Right renal cortex interstitium (tissue), 3 donors: ENCODE measurements at places on chromosomes 6 and 20. TPM values are rescaled to one million over a fixed set of nuclear protein-coding genes. Genes with fewer than 3 reads are reported as not detected.

The LGSN gene
- 0.71 TPM for polyA plus RNA-seq

The FOXF2 gene
- polyA plus RNA-seq = not detected

- DNase-seq = no peak
Measured at GRCh38 chr20:44571362-44571988, 10.9 kb upstream of the PKIG start.

- DNase-seq = no peak
Measured at GRCh38 chr20:15109494-15109893, 772.1 kb upstream of the FLRT3 start.
